NCI-H1092 (cell line): ENCODE measurements at places on chromosomes 3 and 15.

DNA sequence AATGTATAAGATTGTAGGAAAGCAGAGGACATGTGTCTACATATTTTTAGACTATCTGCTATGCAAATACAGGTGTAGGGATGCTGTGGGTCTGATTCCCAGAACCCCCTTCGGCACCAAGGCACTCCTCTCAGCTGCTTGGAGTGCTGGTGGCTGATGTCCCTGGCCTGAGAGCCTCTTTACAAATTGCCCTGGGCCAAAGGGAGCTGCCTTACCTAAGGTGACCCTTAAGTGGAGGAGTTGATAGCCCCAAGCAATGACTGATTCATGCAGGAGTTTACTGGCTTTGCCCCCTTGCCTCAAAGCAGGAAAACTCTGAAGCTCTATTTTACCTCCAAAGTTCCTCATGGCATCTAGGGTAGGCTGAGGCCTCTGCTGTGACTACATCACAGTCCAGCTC is 83.0 kb downstream of the ZNF385D start:
- DNase-seq = no peak

GRCh38 chr3:146664403-146664802 is 59.3 kb upstream of the PLSCR5 start:
- no peak for DNase-seq

GRCh38 chr15:67019884-67020520 is 45.4 kb upstream of the SMAD3 start:
- DNase-seq = no peak

DNA sequence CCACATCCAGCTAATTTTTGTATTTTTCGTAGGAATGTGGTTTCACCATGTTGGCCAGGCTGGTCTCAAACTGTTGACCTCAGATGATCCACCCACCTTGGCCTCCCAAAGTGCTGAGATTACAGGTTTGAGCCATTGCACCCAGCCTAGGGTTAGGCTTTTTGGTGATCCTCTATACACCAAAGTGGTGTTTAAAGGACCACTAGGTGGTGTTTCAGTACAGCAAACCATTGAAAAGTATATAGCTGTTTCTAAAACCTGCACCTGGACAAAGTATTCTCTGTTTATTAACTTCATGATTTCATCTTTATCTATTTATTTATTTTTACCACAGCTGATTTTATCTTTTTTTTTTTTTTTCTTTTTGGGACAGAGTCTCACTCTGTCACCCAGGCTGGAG is 68.4 kb downstream of the MINDY2 start:
- no peak for DNase-seq

DNA sequence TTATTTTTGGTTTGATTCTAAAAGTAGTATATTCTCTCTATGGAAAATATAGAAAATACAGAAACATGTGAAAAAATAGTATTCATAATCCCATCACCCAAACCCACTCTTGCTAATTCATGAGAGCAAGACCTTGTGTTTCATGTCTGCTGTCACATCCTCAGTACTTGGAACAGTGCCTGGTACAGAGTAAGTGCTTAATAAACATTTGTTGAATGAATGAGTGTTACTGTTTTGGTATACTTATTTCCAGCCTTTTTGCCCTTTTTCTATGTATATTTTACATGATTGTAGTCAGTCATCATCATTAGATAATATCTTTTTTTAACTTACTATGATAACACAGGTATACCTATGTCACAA is 59.3 kb downstream of the IL16 start:
- DNase-seq = no peak

- no peak for DNase-seq
These were observed 454.2 kb downstream of the GBE1 start for GRCh38 chr3:81307221-81307620.

DNA sequence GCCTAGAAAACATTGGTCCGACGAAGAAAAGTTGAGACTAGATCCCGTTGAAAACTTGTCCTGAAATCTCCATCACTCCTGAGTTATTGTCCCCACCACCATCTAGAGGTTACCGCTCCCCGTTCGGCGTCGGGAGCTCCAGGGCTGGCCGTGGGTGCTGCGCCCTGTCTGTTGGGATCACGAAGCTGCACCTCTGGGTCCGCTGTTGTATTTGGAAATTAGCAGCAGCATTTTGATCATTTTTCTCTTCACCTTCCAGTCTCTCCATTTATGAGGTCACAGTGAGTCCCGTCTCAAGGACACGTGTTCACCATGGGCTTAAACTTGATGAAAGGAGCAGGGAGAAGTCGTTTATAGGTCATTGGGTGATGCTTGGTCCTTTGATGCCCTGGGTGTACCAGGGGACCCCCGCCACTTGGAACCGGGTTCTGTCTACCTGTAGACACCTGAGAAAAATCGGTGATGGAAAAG is 565 bp downstream of the MANF start:
- DNase-seq = no peak

- no peak for DNase-seq
These were observed 5.3 kb upstream of the REC114 start for GRCh38 chr15:73437543-73438109.
